ENCODE measurements at places on chromosomes 13 and 19.

- no peak for DNase-seq
These were observed 6.0 kb downstream of the PNMA8B start for GRCh38 chr19:46489445-46490272.

DNA sequence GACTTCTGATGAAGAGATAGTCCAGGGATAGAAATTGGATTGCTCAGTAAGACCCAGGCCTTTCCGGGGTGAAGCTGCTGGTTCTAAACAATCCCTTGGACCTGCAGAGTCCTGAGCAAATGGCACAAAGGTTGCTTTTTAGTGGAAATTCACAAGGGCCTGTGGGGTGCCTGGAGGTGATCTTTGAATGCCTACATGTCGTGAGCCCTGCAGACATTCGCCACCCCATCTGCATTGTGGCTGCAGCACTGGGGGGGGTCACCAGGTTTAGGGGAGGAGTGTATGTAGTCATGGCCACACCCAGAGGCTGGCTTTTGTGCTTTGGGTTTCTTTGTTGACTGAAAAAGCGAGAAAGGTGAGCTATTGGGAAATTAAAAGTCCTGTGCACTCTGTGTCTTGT lies 41.4 kb downstream of the SLC7A9 start:
- no peak for DNase-seq

- no peak for DNase-seq
These were observed 97.3 kb downstream of the STARD13 start for GRCh38 chr13:33188093-33188882.

GRCh38 chr13:98240135-98240534 lies 63.1 kb upstream of the RNF113B start:
- no peak for DNase-seq

- no peak for DNase-seq
These were observed 102.5 kb downstream of the FAM216B start for GRCh38 chr13:42883771-42884467.

DNA sequence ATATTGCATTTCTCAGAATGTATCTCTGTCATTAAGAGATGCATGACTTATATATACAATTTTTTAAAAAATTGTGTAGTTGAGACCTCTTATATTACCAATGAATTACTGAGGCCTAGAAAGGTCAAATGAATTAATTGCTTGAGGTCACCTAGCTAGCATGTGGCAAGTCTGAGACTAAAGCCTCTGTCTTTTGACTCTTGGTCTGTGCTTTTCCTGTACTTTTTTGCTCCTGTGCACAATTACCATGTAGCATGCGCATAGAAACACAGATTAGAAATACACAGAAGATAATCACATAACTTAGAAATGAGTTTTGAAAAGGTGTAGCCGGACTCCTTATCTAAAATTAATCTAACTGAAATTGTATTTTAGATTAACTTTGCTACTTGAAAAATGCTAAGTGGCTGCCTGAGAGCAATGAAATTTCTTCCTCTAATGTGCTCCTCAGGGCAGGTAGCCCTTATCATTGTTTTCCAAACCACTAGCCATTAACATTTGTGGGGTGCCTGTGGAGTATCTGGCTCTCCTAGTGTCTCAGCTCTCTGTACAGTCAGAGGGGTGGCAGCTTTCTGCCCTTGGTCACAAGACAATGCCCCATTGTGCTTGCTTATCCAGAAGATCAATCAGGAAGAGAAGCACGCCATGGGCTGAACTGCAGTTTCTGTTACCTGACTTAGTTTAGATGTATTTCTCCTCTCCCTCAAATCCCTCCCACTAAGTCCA lies 119.6 kb downstream of the RFC3 start:
- DNase-seq: no peak

DNA sequence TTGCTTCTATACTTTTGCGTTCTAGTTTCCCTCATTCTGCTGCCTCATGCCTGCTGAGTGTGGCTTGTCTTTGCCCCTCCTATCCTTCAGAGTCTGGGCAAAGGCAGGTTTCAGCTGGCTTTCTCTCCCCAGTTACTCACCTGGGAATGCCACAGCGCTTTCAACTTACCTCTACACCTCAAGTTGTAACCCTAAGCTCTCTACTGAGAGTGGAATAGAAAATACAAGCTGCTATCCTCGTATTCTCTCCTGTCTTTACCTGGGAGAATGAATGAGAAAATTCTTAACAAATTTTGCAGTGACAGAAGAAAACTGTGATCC lies 316.3 kb upstream of the KLF12 start:
- no peak for DNase-seq

DNA sequence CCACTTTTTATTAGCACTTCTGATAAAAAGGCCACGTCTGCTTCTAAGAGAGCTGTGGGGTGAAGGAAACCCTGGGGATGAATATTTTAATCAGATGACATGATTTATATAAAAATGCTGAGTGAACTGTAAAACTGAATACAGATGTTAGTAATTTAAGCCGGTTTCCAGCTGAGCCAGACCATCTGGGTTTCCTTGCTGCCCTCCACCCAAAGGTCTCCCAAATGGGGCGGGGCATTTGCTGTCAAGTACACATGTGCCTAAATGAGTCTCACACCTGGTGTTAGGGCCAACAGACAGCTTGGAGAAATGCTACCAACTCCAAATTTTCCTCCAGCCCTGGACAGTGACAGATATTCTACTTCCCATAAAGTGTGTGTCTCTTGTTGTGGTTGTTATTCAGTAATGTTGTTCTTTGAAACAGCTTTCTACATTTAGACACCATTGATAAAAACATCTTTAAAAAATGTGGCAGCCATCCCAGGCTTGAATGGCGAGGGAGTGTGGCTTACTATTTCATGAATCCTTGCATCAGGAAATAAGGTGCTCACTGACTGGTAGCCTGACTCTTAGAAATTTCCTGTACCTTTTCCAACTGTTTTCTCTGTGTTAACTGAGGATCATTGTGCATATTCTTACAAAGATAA lies 350.4 kb downstream of the MTUS2 start:
- no peak for DNase-seq

- no peak for DNase-seq
These were observed 9.3 kb downstream of the ZNF582 start for GRCh38 chr19:56383826-56384605.

DNA sequence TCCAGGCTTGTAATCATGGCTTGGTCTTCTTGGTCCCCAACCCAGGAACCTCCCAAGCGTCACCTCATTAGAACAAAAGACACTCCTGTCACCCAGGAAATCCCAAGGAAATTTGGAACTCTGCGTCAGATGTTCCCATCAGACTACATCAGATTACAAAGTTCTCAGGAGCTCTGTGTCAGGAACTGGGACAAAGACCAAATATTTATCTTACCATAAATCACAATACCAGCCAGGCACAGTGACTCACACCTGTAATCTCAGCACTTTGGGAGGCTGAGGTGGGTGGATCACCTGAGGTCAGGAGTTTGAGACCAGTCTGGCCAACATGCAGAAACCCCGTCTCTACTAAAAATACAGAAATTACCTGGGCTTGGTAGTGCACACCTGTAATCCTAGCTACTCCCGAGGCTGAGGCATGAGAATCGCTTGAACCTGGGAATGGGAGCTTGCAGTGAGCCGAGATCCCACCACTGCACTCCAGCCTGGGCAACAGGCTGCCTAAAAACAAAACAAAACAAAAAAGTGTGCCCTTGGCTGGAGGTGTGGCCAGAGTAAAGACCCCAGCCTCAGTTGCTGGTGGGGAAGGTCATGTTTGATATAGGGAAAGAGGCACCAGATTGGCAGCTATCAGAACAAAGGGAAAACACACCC lies 16.7 kb upstream of the CCDC124 start:
- DNase-seq: no peak

DNA sequence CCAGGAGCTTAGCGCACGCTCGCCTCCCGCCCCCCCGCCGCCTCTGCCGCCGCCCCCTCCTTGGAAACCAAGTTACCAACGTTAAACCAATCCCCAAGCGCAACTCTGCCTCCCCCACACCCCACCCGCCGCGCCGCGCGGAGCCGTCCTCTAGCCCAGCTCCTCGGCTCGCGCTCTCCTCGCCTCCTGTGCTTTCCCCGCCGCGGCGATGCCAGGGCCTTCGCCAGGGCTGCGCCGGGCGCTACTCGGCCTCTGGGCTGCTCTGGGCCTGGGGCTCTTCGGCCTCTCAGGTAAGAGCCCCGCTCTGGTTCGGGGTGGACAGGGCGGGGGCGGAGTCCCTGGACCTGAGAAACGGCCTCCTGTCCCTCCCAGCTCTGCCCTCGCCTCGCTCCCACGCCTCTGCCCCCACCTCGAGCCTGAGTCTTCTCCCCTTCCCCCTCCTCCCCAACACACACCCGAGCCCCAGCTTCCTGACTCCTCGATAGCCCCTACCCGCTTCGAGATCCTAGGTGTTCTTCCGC lies at the start of gene ICAM5:
Gene ICAM5, plus strand, starts transcription at position 117 of the 521 bp plus-strand sequence. Its CDS starts 92 bp downstream, at position 209.
- peak; percentile 54 for DNase-seq

DNA sequence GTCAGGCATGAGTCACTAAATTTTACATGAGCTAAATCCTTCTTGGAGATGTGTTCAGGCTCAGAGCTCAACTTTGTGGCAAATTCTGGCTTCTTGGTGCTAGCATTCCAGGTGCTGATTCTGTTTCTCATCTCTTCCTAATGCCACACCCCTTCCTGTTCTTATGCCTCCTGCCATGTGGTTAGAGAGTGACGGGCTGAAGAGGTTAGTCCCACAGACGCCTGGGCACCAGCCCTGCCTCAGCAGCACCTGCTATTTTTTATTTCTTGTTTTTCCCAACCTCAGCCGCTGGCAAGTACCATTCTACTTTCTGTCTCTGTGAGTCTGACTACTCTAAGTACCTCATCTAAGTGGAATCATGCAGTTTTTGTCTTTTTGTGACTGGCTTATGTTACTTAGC lies 329.5 kb downstream of the KCNRG start:
- DNase-seq: no peak

GRCh38 chr13:99467764-99468163 lies 33.5 kb upstream of the TM9SF2 start:
- DNase-seq: no peak

DNA sequence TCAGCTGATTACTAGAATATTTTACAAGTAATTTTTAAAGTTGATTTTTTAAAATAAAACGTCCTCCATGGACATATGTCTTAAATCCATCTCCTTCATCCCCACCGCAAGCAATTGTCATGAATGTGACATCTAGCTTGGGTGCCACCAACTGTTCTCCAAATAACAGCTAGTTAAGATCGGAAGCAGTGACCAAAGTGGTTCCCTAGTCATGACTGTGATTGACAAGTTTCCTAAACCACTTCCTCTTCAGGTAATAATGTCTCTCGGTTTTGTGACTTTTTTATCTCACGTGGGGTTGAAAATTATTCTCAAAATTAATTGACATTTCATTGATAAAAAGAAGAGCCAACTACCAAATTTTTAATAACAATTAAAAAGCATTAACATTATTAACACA lies 135.3 kb upstream of the MIR17HG start:
- no peak for DNase-seq

DNA sequence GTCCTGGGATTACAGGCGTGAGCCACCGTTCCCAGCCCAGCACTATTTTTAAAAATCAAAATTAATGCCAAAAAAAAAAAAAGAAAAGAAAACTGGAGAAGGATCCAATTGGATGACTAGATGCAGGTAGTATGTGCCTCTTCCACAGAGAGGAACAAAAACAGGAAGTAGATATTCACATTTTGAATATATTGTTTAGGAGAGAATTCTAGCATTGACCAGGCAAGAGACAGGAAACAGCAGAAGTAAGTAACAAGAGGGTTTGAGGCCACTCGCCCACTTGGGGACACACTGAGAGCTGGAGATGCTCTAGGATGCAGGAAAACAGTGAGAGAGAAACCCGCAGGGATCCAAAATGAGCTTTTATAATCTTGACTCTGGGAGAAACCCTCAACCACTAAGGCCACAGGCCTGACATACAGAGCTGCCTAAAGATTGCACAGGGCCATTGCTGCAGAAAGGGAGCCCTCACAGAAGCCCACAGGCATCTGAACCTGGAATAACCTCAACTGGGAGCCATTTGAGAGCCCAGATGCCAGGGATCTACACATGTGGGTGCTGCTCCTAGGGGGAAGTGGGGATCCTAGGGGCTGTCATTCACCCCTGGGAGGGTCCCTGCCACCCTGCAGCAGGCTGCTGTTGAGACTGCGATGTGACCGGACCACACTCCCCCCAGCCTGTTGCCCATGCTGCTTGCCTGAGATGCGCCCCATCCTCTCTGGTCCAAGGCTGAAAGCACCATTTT lies 28.2 kb downstream of the IGFL2 start:
- DNase-seq: no peak

DNA sequence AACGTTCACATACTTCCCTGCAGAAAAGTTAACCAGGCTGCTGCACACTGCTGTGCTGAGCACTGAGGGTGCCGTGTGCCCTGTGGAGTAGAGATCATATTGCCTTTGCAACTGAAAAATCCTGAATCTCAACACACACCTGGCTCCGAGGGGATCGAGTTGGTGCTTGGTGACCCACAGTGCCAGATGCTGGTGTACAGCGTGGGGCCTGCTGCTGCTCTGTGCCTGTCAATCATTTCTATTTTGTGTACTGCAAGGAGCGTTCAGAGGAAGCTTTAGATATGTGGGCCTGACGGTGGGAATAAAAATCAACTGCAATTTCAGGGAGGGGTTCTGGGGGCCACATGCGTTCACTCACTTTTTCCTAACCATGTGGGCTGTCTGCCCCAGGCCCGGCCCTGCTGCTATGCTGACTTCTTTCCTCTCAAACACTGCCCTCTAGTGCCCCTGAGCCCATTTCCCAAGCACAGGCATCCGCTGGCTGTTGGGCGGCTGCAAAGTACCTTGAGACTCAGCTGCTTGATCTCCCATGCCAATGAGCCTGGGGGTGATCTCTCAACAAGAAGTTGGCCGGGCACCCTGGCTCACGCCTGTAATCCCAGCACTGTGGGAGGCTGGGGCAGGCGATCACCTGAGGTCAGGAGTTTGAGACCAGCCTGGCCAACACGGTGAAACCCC lies 9.7 kb upstream of the LENG8 start:
- DNase-seq: peak; percentile 30

DNA sequence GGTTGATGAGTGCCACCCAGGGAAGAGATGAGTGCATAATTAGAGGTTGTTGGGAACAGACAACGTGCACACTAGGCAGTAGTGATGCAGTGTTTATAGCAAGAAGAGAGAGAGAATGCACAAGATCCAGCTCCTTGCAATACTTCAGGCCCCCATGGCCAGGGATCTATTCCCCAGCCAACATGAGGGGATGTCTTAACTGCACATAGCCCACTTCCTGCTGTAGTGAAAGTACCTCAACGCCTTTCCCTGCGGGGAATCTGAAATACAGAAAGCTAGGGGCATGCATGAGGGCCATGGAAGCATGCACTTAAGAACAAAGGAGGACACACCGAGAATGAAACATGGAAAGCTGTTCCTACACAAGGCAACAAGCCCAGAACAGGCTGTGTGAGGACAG lies 636.7 kb upstream of the GPC6 start:
- no peak for DNase-seq
